ENCODE measurements at places on chromosomes 7 and 10.

DNA sequence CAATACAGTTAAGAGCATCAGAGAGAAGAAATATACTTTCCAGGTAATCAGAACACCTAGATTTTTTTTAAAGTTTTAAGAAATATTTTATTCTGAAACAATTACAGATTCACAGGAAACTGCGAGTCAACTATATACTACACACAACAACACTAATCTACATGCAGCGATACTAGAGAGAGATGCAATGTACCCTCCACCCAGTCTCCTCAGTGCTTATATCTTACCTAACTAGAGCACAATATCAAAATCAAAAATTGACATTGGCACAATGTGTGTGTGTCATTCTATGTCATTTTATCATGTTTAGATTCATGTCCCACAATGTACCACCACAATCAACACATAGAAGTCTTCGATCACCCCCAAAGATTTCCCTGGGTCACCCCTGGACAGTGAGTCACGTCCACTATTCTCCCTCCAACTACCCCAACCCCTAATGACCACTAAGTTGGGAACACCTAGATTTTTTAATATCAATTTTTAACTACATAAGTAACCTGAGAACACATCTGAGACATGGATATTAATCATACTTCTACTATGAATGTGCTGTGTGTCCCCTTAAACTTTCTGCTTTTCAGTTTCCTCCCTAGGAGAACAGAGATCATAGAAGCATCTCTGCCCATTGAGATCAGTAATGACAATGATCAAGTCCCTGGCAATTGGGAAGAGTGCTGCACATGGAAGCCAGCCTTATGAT lies 86.5 kb downstream of the GSAP start:
- DNase-seq = no peak

- peak; percentile 98 for DNase-seq
Observed at GRCh38 chr7:74061840-74062539, 21.6 kb upstream of the LIMK1 start.

DNA sequence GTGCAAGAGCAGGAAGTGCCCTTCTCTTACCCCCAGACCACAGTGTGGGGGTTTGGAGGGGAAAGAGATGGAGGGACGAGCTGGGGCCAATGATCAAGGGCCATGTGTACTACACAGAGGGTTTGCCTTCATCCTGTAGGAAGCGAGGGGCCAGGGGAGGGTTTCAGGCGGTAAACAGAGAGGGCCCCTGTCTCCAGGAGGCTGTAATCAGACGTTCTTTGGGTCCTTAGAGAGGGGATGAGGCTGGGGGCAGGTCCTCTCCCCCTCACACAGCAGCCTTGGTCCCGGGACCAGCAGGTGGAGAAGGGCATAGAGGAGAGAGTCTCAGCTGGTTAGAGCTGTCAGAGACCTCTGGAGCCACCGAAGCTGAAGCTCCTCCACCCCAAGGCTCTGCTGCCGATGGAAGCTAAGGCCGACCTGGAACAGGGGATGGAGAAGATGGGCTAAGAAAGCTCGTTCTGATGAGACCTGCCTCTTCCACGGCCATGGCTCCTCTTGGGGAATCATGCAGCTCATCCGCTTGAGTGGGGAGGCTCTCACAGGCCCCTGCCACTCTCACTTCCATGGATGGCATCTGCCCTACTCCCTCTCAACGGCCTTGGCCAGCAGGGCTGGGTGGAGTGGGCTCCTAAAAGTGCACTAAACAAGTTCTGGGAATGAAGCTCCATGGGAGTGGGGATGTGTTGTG lies 3.5 kb downstream of the LOXL4 start:
- DNase-seq = no peak

GRCh38 chr10:33129996-33130386 lies 172.0 kb upstream of the ITGB1 start:
- no peak for DNase-seq

DNA sequence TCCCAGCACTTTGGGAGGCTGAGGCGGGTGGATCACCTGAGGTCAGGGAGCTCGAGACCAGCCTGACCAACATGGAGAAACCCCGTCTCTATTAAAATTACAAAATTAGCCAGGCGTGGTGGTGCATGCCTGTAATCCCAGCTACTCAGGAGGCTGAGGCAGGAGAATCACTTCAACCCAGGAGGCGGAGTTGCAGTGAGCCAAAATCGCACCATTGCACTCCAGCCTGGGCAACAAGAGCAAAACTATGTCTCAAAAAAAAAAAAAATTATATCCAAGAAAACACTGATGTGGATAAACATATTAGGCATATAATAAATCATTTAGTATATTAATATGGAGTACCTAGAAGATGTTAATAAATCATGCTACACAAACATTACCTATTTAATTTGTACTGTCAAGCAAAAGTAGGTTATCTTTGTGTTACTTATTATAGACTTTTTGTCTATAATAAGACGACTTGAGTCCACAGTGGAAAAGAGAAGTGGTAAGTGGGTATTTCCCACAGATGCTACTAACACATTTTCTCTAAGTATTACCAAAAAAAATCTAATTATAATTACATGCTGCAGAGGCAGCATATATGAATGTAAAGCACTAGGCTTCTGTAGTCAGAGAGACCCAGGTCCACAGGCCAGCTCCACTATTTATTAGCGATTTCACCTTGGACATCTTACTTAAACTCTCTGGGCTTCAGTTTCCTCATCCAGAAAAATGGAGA lies 34.5 kb downstream of the DNMBP start:
- no peak for DNase-seq

GRCh38 chr10:5546891-5547680 lies 22.3 kb downstream of the CALML3 start:
- DNase-seq = peak; percentile 44

DNA sequence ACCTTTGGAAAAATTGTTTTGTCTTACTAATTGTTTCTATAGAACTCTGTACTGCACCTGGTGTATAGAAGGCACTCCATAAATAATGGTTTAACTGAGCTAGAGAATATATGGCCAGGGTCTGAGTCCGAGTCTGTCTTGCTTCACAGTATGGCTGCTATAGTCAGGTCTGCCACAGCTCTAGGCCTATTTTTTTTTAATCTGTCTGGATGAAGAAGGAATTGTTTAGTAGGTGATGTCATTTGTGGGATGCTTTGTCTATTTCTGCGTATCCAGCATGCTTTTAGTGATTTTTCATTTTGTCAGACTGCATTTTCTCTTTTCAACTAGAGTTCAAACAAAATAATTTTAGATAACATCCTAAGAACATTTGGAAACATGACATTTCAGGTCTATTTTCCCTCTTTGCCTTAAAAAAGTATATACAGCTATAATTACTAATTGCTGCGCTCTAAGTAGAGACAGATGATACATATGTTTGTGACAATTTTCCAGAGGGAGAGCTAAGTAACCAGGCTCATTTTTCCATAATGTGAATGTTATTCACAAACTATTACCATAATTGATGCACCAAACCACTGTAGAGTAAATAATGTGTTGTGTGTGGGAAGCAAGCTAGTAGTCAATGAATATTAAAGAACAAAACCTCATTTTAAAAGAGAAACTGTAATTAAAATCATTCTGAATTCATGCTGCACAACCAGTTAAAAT lies 361.7 kb downstream of the AUTS2 start:
- DNase-seq = no peak

GRCh38 chr10:112775892-112776674 lies 174.0 kb upstream of the TCF7L2 start:
- no peak for DNase-seq

GRCh38 chr10:86064219-86064618 lies 302.4 kb downstream of the GRID1 start:
- DNase-seq = no peak

DNA sequence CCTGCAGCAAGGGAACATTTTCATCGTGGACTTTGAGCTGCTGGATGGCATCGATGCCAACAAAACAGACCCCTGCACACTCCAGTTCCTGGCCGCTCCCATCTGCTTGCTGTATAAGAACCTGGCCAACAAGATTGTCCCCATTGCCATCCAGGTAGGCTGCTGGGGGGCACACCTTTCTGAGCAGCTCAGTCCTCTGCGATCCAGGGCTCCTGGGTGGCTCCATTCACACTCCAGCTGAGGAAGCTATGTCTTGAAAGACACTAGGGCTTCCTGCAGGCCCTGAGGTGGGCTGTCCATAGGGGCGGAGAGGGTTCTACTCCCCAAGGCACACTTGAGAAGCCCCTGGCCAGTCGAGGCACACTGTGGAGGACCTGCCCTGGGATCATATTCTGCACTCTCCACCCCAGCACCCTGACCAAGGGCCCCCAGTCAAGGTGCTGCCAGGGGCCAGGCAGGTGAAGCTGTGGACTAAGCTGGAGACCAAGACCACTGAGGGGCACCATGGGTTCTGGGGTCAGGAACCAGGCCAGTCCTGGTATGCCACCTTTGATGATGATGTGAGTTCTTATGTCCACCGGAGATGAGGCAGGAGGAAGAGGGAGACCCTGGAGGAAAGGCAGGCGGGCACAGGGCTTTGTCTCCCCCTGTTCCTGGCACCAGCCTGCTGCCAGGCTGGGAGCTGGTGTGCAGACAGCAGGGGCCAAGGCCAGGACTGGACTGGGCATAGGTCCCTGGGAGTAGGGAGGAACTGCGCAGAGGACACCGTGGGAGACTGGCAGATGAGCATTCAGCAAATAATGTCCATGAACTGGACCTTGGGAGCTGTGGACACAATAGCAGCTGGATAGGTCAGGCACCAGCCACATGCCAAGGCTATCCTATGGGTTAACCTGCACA lies 54.8 kb downstream of the ALOX5 start:
- DNase-seq = no peak

DNA sequence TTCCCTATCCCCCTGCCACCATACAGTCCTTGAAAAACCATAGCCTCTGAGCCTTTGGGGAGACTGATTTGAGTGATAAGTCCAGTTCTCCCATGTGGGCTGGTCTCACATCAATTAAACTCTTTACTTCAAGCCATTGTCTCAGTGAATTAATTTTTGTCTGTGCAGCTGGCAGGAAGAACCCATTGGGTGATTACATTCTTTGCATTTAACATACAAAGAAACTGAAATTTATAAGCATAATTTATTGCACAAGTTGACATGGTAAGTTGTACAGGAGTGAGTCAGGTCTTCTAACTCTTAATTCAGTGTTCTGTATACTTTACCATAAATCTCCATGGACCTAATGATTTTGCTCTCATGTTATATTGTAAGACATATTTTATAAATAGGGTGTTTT lies 1613.0 kb upstream of the LRRTM3 start:
- DNase-seq = no peak

DNA sequence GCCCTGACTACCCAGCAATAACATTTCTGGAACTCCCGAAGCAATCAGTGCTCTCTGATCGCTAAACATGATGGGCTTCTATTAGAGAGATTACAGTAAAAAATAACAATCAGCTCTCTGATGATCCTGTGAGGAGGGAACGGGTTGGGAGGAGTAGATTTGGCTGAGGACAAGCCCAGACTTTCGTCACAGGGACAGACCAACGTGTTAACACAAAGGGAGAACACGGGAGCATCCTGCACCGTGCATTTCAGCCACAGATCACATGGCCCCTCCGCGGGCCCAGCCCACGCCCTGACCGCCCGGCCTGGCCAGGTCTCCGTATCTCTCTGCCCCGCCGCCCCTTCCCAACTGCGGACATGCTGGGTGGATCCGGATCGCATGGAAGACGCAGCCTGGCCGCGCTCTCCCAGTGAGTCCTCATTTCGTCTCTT lies 95.0 kb upstream of the AGBL3 start:
- peak; percentile 97 for DNase-seq

DNA sequence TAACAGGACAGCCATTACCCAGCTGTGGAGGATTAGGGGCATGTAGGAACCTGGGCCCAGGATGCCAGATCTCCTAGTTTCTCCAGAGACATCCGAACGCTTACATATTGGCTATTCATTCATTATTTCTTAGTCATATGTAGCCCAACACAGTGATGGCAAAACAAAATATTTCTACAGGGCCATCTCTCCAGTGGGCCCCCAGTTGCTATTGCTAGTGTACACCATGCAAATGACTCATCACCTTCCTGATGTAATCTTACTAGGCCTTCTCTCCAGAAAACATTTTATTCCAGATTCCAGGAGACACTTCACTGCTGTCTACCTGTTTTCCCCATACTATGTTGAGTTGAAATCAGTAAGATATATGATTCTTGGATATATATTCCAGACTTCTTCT lies 201.7 kb downstream of the PLXDC2 start:
- DNase-seq = no peak

- DNase-seq = no peak
Observed at GRCh38 chr10:36050763-36051499, 408.8 kb upstream of the FZD8 start.

- no peak for DNase-seq
Observed at GRCh38 chr10:129854796-129855705, 109.0 kb downstream of the EBF3 start.

DNA sequence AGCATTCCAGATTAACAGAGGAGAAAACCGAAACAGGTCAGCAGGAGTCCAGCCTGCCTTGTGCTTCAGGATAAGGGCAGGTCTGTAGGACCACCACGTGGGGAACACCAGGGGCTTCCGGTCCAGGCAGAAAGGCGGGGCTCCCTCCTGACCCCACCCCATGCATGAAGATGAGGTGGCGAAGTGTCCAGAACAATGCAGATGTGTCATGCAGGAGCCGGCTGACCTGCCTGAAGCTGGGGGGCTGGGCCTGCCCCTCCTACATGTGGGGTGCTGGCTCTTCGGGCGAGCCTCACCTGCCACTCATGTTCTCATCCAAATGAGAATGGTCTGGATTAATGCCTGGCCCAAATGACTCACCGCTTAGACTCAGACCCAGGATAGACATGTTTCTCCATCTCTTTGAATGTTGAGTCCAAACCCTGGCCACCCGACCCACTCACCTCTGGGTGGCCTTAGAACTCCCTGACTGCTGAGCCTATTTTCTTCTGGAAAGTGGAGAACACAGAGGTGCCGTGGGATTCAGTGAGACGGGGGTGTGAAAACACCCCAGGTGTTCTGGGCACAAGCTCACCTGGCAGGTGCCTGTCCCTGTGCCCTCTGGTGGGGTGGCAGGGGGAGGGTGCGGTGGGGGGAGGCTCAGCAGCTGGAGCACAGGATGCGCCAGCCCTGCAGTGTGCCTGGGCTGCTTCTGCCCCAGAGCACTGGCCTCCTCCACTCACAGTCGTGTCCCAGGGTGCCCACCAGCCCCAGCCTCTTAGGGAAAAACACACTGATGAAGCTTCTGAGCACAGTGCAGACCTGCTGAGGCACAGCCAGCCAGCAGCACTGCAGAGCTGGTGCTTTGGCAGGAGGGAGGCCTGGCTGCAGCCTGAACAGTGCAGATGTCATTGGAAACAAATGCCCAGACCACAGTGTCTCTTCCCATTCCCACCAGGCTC lies 55.2 kb upstream of the GDF10 start:
- no peak for DNase-seq

DNA sequence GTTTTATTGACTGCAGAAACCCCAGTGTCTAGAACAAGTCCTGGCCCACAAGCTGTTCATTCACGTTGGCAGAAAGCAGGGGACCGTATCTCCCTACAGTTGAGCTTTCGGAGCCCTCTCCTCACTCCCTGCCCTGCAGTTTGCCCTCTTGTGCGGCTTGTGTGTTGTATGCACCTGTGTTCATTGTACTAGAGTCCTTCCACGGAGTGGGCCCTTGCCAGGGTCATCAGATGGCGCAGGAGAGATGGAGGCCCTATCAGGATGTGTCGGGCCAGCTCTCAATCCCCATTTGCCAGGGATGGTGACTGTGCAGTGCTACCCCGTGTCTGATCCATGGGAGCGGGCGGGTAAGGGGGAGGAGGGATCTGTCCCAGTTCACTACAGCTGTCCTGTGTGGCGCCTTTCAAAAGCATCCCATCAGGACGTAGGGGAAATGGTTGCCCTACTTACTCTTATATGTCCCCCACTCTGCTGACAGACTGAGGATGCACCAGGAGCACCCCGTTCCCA lies 77.4 kb upstream of the PRR15 start:
- no peak for DNase-seq
